ENCODE measurements at places on chromosomes 5 and 9.
A peak's percentile ranks its signal among the peaks of the same experiment; 100 is the strongest.

- DNase-seq = peak; percentile 88
Observed at GRCh38 chr5:135185481-135186065, 151.5 kb upstream of the PITX1 start.

GRCh38 chr9:100099722-100100042 is 639 bp downstream of the INVS start:
- no peak for DNase-seq

DNA sequence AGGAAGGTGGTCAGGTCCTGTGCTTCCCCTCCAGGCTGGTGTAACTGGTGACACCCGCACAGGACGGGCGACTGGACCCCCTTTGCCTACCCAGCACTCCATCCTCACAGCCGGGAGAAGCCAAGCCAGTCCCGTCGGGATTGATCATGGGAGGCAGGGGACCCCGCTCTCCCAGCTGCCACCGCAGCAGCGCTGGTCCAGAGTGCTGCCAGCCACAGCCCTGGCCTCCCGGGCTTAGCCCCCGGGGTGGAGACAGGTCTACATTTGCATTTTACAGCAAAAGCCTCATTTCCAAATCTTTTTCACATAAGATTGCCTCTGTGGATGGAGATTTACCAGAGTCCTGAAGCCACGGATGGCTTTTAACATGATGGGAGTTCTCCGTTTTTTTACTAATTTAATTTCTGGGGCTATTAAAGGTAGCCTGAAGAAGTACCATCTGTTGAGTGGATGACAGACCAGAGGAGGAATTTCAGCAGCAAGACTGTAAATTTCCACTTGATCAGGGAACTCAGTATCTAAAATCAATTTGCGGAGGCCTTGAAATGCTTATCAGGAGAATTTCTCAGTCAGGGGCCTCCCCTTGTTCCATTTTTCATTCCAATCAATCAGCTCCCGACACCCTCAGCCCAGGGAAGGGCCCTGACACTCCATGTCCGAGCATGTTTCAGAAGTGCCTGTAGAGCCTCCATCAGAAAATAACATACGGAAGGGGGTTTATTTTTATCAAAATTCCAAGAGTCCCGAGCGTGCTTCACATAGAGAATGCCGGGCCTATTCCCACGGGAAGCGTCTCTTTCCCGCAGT is 80.6 kb downstream of the OLFM1 start:
- no peak for DNase-seq

GRCh38 chr9:134541097-134541747 is 100.4 kb upstream of the COL5A1 start:
- DNase-seq = no peak

- DNase-seq = peak; percentile 75
Observed at GRCh38 chr5:150497274-150497988, 10.5 kb upstream of the NDST1 start.

GRCh38 chr5:42837601-42838000 is 25.9 kb upstream of the SELENOP start:
- DNase-seq = no peak

- DNase-seq = no peak
Observed at GRCh38 chr9:76684213-76684612, 80.0 kb upstream of the PCA3 start.

DNA sequence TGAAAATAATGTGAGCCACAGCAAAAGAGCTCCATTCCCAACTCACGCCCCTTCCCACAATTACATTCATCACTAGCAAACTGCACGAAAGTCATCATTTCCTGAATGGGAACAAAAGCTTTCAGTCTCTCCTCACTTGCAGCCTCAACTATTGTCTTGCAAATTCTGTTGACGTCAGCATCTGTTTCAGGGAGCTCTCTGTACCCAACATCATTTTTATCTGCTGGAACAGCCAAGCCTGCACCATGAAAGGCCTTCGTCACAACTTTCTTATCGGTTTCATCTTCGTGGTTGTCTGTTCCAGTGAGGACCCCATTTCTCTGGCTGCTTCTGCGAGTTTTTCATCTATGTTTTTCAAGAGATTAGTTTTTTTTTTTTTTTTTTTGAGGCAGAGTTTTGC is 14.3 kb upstream of the RNF130 start:
- no peak for DNase-seq

GRCh38 chr5:54540286-54540685 is 22.7 kb downstream of the SNX18 start:
- DNase-seq = no peak

- peak; percentile 35 for DNase-seq
Observed at GRCh38 chr5:155258161-155258560, 244.6 kb downstream of the KIF4B start.

GRCh38 chr9:127919253-127919815 is 2.5 kb upstream of the ST6GALNAC4 start:
- DNase-seq = no peak

- DNase-seq = no peak
Observed at GRCh38 chr5:136004436-136004835, 24.4 kb upstream of the TGFBI start.

DNA sequence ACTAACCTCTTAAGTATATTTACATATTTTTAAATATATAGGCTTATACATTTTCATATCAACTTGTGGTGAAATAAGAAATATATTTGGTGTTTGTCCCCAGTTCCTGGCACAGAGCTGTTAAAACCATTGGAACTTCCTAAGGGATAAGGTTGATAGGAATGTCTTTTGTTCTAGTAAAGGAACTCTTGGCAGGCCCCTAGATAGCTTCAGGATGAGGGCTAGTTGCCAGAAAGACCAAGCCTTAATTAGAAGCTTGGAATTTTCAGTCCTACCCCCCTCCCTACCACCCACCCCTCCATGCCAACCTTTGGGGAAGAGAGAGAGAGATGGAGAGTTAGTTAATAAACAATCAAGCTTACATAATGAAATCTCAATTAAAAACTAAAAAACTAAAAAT is 638.6 kb upstream of the ACO1 start:
- DNase-seq = no peak

GRCh38 chr5:101942321-101942882 is 353.7 kb downstream of the SLCO4C1 start:
- DNase-seq = peak; percentile 55

- DNase-seq = no peak
Observed at GRCh38 chr5:1347571-1347970, 2.7 kb upstream of the CLPTM1L start.

GRCh38 chr9:106482733-106483132 is 380.2 kb upstream of the ZNF462 start:
- DNase-seq = peak; percentile 24

DNA sequence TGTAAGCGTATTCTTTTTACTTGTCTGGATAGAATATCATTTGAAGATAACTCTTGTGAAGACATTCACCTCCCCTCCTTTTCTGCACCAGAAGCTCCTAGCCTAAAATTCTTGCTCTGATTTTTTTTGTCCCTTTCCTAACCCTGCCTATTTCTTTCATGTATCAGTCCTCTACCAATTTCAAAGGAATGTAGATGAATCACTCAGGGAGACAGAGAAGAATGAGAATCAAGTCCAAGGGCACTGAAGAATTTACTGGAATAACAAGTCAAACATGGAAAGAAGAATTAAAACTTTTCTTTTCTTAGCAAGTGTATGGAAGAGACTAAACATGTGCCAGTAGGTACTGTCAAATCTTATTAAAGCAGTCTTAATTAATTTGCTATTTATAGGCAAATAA is 618.7 kb downstream of the DNAH5 start:
- no peak for DNase-seq

DNA sequence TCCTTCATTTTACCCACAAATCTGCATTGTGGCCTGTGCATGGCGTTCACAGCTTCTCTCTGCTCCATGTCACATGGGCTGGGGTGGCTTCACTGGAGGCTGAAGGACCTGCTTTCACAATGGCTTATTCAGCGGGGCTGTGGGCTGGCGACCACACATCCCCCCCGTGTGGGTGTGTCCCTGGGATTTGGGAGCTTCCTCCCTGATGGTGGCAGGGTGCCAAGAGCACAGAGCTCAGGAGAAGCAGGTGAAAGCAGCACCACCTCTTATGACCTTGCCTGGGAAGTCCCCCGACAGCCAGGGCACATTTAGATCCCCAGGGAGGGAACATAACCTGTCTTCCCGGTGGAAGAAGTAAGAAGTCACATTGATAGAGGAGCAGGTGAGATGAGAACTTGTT is 5.0 kb upstream of the MED10 start:
- DNase-seq = no peak

- no peak for DNase-seq
Observed at GRCh38 chr9:31232485-31232884, 1152.0 kb upstream of the ACO1 start.

DNA sequence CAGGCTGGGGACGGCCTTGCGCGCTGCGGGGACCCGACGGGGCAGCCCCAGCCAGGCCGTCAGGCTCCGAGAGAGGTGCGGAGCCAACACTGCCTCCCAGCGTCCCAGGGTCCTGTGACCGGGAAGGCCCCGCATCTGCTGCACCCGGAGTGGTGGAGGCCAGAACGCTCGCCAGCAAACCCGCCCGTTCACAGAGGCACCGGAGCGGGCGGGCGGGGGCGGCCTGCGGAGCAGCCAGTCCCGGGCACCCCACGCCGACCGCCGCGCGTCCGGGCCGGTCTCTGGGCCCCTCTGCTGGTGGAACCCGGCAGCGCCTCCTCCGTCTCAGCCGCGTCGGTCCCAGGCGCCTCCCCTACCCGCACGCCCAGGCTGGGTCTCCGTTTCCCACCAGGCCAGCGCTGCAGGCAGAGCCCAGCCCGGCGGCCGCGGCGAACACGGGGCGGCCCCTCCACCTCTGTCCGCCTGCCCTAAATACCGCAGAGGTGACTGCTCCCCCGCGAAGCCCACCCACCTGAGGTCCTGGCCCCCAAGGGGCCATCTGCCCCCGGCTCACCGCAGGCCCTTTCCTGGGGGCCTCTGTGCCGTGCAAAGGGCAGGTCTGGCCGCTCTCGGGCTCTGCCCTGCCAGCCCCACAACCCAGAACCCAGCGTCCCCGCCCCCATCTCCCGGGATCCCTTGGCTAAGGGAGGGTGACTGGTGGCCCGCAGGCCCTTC is 15.9 kb downstream of the EXD3 start:
- DNase-seq = peak; percentile 81

GRCh38 chr5:91288118-91288916 is 94.8 kb downstream of the ARRDC3 start:
- DNase-seq = peak; percentile 80

DNA sequence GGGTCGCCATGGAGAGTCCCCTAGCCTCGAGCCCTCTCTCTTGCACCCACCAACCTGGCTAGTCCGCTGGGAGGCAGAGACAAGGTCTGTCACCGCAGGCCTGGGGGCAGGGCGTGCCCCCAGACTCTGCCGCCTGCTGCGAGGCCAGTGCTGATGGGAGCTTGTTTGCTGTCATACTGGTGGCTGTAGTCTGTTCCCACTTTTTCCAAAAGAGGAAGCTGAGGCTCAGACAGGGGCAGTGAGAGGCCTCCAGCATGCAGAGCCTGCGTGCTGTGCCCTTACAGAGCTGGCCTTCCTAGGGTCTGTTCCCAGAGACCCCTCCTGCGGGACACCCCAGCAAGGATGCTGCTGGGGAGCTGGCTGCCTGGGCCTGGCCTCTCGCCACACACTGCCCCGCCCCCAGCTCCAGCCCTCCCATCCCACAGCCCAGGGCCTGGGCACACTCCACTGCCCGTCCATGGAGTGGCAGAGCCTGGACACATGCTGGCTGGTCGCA is 21.0 kb upstream of the SUSD3 start:
- DNase-seq = no peak

DNA sequence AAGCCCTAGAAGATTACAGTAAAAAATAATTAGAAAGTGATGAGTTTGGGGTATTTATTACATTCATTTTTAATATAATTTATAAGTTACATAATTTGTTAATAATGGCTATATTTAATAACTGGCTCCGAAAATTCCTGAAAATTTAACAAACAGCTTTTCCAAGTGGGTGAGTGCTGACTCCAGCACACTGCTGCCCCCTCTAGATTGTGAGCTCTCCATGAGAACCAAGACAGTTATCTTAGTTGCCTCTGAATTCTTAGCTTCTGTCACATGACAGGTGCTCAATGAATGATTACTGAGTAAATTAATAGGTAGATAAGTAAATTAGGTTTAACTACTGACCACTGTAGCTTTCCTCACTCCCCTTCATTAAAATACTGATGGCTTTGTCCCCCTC is 7.8 kb downstream of the KLHL3 start:
- no peak for DNase-seq

DNA sequence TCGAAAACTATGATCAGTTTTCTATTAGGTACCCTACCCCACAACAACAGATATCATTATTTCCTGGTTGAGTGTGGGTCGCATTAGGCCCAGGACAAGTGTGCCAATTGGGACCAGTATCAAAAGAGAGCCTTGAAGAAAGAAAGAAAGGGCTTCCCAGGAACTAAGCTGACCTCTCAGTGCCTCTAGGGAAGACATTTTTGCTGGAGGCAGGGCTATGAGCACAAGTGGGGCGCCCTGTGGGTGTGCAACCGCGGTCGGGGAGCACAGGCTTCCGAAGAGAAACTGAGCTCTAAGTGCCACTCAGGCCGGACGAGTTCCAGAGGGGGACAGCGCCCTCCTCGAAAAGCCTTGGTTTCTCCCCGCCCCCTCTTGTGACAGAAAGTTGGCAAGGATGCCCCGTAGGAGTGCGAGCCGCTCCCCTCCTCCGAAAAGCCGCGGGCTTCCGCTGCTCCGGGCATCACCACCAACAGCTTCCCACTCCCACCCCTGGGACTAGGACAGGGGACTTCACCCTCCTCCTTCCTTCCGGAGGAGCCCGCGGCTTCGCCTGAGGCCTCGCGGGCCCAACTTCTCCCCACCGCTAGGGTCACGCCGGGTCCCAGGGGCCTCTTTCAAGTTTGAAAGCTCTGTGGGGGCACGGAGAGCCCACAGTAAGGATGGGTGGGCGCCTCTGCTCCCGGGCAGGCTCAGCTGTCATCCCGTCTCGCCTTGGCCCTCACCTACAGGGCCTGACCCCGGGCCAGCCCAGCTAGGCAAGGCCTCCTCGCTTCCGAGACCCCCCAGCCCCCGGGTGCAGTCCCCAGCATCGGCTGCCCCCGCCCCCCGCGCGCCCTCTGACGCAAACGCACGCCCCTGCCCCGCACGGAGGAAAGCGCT is 2.0 kb downstream of the NR2F1-AS1 start:
- peak; percentile 77 for DNase-seq

GRCh38 chr5:148446611-148447010 is 62.9 kb downstream of the FBXO38 start:
- no peak for DNase-seq

DNA sequence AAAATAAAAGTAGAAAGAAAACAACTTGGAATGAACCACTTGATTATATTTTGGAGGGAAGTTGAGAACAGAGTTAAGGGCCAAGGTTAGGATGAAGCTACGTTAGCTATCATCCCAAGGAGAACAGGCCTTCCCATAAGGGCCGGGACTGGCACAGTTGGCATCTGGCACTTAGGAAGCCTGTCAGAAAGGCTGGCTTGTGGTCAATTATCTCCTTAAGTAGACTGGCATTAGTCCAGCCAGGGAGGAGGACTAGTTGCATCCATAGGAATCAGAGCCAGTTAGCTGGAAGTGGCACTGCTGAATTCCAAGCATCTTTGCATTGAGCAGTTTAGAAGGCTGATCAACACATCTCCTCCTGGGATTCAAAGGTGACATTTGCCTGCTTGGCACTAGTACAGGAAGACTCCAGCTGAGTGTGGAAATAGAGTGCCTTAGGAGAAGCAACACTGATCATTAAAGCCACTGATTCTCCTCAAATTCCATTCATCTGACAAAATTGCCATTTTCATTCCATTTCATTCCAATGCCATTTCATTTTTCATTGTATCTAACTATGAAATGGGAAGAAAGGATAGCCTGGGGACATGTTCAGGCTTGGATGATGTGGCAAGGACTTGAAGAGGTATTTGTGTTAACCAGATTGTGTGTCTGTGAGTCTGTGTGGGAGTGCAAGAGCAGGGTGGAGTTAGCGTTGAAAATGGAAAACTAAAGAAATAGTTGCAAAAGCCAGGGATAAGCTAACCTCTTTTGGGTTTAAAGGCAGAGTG is 5.5 kb downstream of the FOXB2 start:
- no peak for DNase-seq

Data from tongue (tissue), 3 donors.